ENCODE measurements at places on chromosomes 16 and 17. TPM values are rescaled to one million over a fixed set of nuclear protein-coding genes. Genes with fewer than 3 reads are reported as not detected.
A peak's percentile ranks its signal among the peaks of the same experiment; 100 is the strongest.

DNA sequence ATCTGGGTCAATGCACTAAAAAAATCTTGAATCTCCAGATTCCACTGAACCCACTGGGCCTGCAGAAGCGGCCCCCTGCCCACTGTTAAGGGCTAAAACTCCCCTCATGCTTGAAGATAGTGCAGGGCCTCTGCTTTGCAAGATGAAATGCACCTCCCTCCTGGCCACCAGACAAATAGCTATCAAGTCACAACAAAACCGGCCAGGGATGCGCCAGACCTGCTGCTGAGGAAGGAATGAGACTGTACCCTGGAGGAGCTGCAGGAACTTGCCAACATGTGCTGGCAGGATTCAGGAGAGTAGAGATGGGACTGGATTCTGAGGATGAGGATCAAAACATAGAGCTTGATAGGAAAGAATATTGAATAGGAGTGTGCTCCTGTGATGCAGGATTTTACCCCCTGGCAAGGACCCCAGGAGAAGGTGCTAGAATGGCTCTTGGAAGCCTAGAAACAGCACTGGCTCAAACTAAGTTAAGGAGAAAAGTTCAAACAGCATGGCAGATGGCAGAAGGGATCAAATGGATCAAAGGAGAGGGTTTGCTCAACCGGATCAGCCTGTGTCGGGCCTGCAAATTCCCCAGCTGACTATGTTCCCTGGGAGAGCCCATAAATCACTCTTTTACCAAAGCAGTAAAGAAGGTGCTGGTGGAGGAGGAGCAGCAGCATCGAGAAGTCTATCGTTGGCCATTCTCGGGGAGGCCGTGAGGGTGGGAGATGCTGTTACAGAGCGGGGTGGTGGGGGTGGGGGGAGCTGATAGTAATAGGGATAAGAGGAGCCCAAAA lies 27.2 kb upstream of the XYLT2 start:
- DNase-seq, result no peak

DNA sequence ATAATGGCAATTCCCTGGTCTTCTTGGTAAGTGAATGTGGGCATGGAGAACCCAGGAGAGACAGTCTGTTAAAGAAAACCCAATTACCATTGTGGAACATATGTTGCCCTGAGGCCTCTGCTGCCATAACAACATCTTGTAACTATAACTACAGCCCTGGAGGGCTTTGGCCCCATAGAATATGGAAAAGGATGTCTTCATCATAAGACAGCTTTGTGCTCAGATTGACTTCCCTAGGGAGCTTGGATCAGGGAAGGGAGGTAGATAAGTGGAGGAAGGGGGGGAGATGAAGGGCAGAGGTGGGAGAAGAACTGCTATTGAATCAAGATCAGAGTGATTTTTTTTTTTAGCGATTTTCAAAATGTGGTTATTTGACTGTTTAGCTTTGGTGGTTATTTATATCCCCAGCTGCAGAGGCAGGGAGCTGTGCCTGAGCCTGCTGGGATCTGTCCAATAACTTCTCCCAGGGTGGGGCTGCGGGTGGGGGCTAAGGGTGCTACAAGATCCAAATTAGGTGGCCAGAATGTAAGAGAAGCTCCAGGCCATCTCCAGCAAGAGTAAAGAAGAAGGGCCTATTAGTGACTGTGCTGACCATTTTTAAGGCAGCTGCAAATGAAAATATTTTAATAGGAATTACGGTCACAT lies 5.3 kb upstream of the KAT7 start:
- no peak for DNase-seq

The CLEC10A gene
- 30.4 TPM for total RNA-seq

DNA sequence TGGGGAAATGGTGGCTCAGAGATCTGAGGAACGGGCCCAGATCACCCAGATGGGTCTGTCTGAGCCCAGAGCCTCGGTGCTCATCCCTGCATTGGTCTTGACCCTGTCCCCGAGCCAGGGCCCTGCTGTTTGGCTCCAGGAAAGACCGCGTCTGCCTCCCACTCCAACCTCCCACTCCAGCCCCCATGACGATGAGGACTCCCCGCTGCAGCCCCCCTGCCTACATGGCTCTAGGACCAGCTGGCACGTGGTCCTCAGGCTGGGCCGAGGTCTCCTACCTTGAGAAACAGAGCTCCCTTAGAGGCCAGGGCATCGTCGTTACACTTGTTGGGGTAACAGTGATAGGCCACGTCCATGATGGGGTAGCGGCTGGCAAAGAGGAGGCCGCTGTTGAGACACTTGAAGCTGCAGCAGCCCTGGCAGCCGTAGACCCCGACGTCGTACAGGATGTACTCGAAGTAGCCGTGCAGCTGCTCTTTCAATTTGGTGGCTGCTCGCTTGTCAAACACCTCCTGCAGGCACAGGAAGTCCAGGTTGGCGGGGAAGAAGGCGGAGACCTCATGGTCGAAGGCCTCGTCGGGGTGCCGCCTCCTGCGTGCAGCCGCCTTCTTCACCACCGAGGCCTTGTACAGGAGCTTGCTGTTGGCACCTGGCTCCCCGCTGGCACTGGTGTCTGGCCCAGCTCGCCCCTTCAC lies 59.9 kb downstream of the PRMT7 start:
- DNase-seq, result no peak

DNA sequence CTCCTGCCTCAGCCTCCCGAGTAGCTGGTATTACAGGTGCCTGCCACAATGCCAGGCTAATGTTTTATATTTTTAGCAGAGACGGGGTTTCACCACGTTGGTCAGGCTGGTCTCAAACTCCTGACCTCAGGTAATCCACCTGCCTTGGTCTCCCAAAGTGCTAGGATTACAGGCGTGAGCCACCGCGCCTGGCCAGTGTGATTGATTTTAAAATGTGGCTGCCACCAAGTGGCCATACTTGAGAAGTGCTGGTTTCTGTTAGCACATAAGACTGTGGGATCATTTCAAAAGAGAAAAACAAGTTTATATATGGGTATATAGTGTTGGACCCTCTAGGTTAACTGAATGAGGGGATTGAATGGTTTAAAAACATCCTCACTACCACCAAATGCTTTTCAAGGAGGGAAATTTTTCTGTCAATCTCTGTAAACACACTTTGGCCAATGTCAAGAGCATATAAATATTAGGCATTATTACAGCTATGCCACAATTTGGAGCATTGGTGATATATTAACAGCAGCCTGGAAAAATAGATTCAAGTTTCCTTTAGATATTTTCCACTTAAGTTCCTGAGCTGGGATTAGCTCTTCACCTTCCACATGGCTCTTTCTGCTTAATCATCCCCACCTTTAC lies 13.5 kb upstream of the DHRS13 start:
- peak; percentile 31 for DNase-seq

- DNase-seq, result no peak
Measured at GRCh38 chr16:54055864-54056263, 230.7 kb downstream of the IRX3 start.

- no peak for DNase-seq
Measured at GRCh38 chr16:63241497-63242028, 1205.3 kb upstream of the CDH8 start.

- DNase-seq, result no peak
Measured at GRCh38 chr17:61235827-61236197, 163.8 kb upstream of the TBX2 start.

DNA sequence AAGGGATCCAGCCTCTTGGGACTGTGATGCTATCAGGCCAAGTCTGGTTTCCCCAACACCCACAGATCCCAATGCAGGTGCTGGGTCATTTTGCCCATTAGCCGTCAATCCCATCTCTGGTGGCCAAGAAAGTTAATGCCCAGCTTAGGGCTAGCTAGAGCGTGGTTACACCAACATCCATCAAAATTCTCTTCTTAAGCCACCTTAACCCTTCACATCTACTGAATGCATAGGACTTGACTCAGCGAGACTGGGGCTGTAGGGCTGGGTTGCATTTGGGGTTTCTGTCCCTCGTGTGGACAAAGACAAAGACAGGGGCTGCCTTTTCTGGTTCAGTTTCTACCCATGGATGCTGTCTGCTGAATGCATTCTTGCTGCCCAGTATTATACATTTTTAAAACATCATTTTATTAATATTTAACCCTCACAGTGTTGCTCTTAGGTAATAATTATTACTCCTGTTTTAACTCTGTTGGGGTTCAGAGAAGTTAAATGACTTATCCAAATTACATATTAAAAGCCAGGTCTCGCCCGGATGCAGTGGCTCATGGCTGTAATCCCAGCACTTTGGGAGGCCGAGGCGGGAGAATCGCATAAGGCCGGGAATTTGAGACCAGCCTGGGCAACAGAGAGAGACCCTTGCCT lies 141.1 kb upstream of the NOL11 start:
- no peak for DNase-seq

- no peak for DNase-seq
Measured at GRCh38 chr16:83312015-83312717, 495.6 kb upstream of the HSBP1 start.

DNA sequence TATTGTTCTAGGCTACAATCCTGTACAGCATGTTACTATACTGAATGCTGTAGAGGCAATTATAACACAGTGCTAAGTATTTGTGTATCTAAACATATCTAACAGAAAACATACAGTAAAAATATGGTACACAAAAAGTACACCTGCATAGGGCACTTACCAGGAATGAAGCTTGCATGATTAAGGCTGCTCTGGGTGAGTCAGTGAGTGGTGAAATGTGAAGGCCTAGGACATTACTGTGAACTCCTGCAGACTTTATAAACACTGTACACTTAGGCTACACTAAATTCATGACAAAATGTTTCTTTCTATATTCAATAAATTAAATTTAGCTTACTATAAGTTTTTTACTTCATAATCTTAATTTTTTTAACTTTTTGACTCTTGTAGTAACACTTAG lies 37.1 kb downstream of the AMFR start:
- DNase-seq, result no peak

DNA sequence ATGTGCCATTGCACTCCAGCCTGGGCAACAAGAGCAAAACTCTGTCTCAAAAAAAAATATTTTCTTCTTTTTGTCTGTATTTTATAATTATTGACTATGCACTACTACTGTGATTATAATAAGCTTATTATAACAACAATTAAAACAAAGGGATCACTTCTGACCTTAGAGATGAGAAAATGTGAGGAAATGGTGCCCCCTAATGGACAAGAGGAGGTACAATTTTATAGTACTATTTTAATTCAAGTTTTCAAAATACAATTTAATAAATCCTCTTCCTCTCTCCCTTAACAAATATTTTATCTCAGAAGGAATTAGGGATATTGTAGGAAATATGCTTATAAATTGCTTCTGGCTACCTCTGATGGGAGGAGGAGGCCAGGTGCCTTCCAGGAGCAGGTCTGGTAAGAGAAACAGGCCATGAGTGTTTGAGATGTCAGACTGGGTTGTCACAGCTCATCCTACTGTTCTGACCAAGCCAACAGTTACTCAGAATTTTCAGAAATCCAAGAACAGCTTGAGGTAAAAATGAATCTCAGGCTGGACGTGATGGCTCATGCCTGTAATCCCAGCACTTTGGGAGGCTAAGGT lies 14.0 kb downstream of the VPS53 start:
- no peak for DNase-seq

DNA sequence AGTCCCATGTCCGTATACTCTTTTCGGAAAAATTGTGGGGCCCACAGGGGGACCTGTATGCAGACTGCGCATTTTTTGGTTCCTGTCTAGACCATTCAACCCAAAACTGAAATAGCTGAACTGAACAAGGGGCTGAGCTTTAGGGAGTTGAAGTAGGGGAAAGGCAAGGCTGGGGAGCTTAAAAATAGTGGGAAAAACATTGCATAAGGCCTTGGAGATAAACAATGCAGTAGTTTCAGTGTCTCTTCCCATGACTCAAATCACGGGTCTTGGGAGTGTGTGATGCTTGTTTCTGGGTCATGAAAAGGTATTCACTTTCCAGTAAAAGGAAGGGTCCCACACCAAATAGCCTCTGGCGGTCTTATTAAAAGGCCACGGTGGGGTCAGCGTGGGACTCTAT lies 402.8 kb upstream of the SALL1 start:
- no peak for DNase-seq

DNA sequence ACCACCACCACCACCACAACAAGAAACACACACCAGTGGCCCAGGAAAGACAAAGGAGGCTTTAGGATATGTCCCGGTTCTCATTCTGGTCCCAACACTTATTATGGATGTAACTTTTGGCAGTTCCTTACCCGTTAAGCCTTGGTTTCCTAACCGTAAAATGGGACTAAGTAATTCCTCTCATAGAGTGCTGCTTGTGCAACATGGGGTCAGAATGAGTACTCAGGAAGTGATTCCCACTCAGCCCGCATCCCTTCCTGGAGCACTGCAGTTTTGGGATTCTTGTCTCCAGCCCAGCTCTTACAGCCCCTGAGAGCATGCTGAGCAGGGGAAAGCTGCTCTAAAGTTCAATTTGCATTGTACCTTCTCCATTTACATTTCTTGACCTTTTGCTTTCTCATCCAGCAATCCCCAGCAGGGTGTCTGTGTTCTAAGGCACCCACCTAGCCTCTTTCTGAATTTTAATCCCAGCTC lies 262.6 kb downstream of the PRKCA start:
- DNase-seq, result no peak

GRCh38 chr17:82300707-82301270 lies 16.6 kb downstream of the CD7 start:
- DNase-seq, result peak; percentile 78

DNA sequence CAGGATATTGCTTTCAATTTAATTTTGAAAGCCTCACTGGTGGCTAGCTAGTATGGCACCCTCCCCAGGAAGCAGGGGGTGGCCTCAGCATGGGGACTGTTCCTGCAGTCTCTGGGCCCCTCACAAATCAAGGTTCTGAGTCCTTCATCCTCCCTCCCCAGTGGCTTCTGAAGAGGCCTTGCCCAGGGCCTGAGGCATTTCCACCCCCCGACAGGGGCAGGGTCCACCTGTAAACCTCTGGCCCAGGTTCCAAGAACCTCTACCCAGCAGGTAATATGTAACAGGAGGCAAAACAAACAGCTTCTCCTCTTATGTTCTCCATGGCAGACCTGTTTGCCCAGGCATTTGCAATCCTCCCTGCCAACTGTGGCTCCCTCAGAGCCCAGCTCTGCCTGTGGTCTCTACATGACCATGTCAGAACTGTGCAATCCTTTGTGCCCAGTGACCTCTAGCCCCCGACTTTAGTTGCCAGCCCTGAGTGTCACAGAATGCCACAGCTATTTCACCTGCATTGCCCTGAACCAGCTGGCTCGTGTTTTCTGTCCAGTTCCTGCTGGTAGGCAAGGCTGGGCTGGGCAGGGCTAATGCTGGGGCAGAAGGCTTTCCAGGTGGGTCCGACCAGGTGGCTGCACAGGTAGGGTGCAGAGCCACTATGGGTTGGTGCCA lies 14.3 kb downstream of the ACSF2 start:
- DNase-seq, result no peak

The ALOXE3 gene
- total RNA-seq, result not detected

- DNase-seq, result no peak
Measured at GRCh38 chr16:68037841-68038597, 14.9 kb downstream of the DUS2 start.

GRCh38 chr17:12287953-12288352 lies 267.3 kb downstream of the MAP2K4 start:
- DNase-seq, result no peak

The NUDT21 gene
- 126 TPM for total RNA-seq

- DNase-seq, result no peak
Measured at GRCh38 chr17:9427465-9428315, 147.9 kb downstream of the STX8 start.

The DPEP3 gene
- total RNA-seq, result not detected

The REXO5 gene
- 2.4 TPM for total RNA-seq

GRCh38 chr17:32564325-32564724 lies 77.5 kb downstream of the CDK5R1 start:
- DNase-seq, result no peak

- DNase-seq, result no peak
Measured at GRCh38 chr16:68752602-68753001, 15.5 kb downstream of the CDH1 start.

GRCh38 chr17:40547079-40547784 lies 18.0 kb downstream of the CCR7 start:
- DNase-seq, result no peak

The PPP1R1B gene
- total RNA-seq, result not detected

The AANAT gene
- not detected for total RNA-seq

The HES7 gene
- total RNA-seq, result 3.3 TPM
